ENCODE measurements at places on chromosomes 1 and 21.
A peak's percentile ranks its signal among the peaks of the same experiment; 100 is the strongest.

GRCh38 chr1:168879896-168880734 is 151.1 kb upstream of the DPT start:
- peak; percentile 0 for DNase-seq

GRCh38 chr1:118144684-118145083 is 40.3 kb downstream of the SPAG17 start:
- DNase-seq = no peak

DNA sequence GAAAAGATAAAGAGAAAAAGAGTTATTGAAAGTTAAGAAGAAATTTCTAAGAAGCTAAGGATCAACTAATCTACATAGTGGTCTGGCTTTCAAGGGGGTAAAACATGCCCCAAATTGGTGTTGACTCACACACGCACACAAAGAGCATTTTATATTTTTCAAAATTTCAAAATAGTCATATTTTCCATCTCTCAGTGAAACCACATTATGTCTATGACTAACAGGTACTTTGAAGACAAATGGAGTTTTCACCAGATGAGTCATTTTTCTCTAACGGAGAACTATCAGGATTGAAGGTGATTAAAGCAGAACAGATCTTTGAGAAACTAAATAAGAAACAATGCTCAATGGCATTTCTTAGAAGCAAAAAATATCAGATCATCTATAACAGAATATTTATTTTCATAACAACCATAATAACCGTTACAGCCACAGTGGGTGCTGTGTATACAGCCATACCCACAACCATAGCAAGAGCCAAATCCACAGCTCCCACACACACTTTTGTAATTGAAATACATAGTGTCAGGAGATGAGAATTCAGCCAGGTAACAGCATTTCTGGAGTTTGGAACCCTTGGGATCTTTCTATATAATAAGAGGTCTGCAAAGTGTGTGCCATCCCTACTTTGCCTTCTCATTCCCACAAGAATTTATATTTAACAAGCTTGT is at the start of gene KRTAP21-3:
TSS of gene KRTAP21-3 (minus strand) at position 539 of the 671 bp plus-strand sequence. CDS start at position 521, 18 bp downstream.
- no peak for DNase-seq

GRCh38 chr1:42891465-42892138 is 45.2 kb downstream of the ZNF691 start:
- peak; percentile 66 for DNase-seq
